Subcutaneous adipose tissue (tissue), 4 donors: ENCODE measurements at places on chromosomes 4 and X. TPM values are rescaled to one million over a fixed set of nuclear protein-coding genes. Genes with fewer than 3 reads are reported as not detected.

Gene FLNA
- total RNA-seq: 660 TPM

Gene TCEAL5
- not detected for total RNA-seq

Gene NHS
- total RNA-seq: 5.8 TPM

Gene HOPX
- total RNA-seq: 0.98 TPM

Gene PABPC5
- total RNA-seq: 4.2 TPM

Gene PAGE4
- total RNA-seq: not detected

Gene TMEM156
- total RNA-seq: not detected

Gene LRCH2
- total RNA-seq: 4.0 TPM

Gene UNC5C
- 0.65 TPM for total RNA-seq

Gene FAM200B
- 57.9 TPM for total RNA-seq

Gene EREG
- 1.8 TPM for total RNA-seq

Gene MUC7
- total RNA-seq: not detected

Gene CLCN4
- 2.0 TPM for total RNA-seq

Gene DMRTC1
- not detected for total RNA-seq

Gene CXCL13
- total RNA-seq: not detected

Gene COX7B2
- not detected for total RNA-seq

Gene ACOT9
- 54.8 TPM for total RNA-seq

Gene LEF1
- total RNA-seq: not detected

Gene TRIM61
- 1.0 TPM for total RNA-seq

Gene SPOCK3
- total RNA-seq: not detected

Gene USP51
- total RNA-seq: 2.6 TPM

Gene AFAP1
- 15.5 TPM for total RNA-seq

Gene SSX2
- not detected for total RNA-seq

Gene SULT1B1
- 1.8 TPM for total RNA-seq

Gene CCDC149
- 18.0 TPM for total RNA-seq

Gene TAPT1
- total RNA-seq: 26.9 TPM

Gene FGD1
- 2.2 TPM for total RNA-seq

Gene LINC00632
- 1,636 TPM for total RNA-seq

Gene ZNF280C
- total RNA-seq: 4.1 TPM

Gene TMEM271
- not detected for total RNA-seq

Gene CYTL1
- total RNA-seq: not detected

Gene TBC1D9
- 57.1 TPM for total RNA-seq

Gene MTMR8
- total RNA-seq: 0.88 TPM

Gene SOX3
- not detected for total RNA-seq

Gene FRG2
- total RNA-seq: not detected

Gene NDP
- not detected for total RNA-seq

Gene TMEM164
- total RNA-seq: 29.3 TPM

Gene GAGE1
- total RNA-seq: not detected

Gene SPANXA1
- total RNA-seq: not detected

Gene GYPE
- total RNA-seq: 0.98 TPM

Gene MOB1B
- 22.8 TPM for total RNA-seq

Gene GAK
- total RNA-seq: 124 TPM

Gene ENPP6
- not detected for total RNA-seq

Gene NR0B1
- total RNA-seq: not detected

Gene MAML3
- total RNA-seq: 3.5 TPM

Gene WNK3
- 0.68 TPM for total RNA-seq

Gene RTL3
- not detected for total RNA-seq

Gene DUX4
- total RNA-seq: not detected

Gene ARMCX4
- 19.8 TPM for total RNA-seq

Gene GPR78
- total RNA-seq: not detected

Gene NUP62CL
- not detected for total RNA-seq

Gene POU4F2
- not detected for total RNA-seq
